COLO829 (cell line): ENCODE measurements at places on chromosomes 4 and X.
A peak's percentile ranks its signal among the peaks of the same experiment; 100 is the strongest.

DNA sequence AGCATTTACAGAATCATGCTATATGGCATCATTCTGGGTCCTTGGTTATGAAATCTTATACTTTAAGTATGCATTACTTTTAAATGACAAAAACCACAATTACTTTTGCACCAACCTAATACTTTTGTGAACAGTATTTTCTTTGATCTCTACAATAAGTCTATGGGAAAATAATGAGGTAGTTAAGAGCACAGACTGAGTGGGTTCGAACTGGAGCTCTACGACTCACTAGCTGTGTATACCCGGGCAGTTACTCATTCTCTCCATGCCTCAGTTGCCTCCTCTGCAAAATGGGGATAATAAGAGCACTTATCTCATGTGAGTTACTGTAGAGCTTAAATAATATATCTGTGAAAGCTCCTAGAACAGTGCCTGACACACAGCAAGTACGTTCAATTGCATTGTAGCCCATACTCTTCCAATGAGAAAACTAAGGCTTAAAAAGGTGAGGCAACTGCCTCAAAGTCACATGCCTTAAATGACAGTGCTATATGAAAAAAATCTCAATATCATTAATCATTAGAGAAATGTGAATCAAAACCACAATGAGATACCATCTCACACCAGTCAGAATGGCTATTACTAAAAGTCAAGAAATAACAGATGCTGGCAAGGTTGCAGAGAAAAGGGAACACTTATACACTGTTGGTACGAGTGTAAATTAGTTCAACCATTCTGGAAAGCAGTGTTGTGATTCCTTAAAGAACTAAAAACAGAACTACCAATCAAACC lies 151.5 kb downstream of the CHIC2 start:
- no peak for DNase-seq

DNA sequence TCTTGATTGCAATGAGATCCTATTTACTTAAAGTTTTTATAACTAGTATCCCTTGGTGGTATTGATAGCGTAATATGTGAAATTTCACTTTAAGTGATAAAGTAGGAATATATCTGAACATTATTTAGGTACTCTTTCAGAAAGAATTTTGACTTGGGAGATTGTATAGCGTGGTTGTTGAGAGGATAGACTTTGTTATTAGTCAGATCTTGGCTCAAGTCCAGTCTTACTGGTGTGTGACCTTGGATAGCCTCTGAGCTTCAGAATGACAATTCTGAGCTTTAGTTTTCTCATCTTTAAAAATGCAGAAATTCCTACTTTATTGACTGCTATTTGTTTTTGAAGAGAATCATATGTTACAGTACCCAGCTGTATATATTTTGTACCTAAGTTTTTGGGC lies 32.6 kb downstream of the DCK start:
- DNase-seq, result peak; percentile 72

DNA sequence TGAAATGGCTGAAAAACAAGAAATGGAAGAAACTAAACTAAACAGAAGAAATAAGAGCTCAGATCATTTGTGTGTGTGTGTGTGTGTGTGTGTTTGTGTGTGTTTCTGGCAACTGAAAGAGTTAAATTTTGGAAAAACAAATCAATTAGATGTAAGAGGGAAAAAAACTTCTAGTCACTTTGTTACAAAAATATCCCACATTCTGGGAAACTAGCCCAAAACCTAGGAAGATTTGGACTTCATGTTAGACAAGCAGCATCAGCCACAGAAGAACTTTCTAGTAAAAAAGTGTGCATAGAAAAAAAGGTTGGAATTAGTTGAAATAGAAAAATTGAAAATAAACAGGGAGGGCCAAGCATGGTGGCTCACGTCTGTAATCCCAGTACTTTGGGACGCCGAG lies 111.6 kb upstream of the PRKG2 start:
- DNase-seq, result no peak

DNA sequence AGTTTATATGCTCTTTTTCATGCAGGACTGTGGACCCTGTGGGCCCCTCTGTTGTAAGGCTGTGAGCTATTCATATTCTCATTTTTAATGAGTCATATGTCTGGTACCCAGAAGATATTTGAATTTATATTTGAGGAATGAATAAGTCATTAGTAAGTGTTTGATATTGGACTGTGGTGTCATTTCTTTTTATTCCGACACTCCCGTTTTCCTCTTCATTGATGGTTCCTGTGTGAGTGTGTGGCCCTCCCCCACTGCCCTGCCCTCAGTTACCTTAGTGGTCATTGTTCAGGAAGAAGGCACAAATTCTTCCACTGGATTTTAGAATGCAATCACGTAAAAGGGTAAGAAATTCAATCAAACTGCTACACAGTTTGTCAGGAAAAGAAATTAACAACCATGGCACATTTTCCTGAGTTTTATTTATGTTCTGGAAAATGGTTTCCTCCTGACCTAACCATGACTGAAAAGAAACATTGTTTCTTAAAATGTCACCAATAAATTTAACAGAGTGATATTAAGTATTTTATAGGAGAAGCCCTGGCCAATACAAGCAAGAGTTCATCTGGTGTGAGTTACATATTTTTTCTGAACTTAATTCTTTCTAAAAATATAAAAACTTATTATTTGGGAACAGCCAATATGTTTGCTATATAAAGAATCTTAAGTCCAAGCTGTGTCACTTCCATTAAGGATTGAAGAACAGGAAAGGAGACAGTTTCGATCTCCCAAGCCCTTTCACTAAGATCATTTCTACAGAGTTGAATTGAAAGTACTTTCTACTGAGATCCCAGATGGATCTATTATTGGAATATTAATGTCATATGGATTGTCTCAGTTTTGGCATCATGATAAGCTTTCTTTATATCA lies 370.5 kb upstream of the ANXA10 start:
- no peak for DNase-seq

DNA sequence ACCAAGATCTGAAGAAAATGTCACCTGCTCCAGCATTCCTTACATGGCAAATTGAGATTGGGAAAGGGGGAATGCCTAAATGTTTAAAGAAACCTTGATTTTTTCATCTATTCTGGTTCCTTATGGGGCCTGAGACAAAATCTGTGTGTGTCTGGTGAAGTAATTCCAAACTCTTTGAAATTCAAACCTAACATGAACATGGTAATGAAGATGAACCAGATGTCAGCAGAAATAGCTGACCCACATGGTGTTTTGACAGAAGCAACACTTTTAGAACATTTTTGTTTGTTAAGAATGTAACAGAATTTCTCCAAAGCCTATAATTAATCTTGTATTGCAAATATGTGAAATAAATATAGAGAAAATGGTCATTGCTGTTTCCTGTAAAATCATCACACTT lies 133.0 kb downstream of the PARM1 start:
- no peak for DNase-seq

- no peak for DNase-seq
These were observed 66.8 kb downstream of the RAPGEF2 start for GRCh38 chr4:159169404-159170302.

DNA sequence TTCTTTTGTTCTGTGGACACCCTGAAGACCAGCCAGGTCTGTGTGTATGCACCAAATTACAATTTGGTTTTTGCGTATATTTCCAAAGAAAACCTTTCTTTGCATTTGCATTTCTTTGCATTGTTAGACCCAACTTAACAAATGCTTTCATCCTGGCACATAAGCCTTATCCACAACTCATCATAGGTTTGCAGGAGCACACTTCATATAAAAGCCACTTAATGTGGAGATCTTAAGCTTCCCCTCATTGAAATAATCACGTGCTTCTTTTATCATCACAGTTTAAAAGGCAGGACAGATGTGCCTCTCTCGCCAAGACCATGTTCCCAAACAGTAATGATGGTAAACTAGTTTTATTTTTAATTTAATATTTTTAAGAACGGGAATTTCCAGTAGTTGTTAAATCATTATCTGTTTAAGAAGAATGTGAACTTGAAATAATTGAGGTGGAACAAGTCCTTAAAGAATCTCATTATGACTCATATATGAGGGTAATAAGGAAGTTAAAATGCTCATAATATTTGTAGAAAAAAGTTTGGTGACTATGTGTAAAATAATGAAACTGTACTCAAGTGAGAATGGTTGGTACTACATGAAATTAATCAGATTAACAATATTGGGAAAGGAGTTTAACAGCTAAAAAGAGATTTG lies 65.5 kb downstream of the GLRA3 start:
- DNase-seq, result no peak

DNA sequence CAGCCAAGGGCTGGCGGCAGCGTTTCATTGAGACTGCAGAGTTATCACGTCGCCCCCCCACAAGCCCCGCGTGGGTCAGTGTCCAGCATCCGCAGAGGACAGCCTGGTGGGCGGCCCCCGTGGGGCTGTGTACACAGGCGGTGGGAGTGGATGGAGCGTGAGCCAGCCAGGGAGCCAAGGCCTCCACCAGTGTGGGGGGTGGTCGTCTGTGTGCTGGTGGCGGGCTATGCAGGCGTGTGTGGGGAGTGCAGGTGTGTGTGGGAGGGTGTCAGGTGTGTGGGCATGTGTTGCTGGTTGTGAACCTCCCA lies 56.5 kb upstream of the NKX1-1 start:
- DNase-seq, result no peak

DNA sequence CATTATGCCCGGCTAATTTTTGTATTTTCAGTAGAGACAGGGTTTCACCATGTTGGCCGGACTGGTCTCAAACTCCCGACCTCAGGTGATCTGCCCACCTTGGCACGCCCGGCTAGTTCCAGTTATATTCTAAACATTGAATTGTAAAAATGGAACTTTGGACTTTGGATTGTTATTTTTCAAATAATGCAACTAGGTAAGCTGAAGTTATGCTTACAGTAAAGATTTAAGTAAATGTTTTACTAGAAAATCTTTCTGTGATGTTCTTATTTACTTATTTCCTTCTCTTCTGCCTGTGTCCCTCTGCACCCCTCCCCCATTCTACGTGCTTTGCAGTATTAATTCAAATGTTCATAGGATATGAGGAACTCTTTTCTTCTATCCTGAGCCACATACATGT lies 26.1 kb downstream of the GK start:
- no peak for DNase-seq

DNA sequence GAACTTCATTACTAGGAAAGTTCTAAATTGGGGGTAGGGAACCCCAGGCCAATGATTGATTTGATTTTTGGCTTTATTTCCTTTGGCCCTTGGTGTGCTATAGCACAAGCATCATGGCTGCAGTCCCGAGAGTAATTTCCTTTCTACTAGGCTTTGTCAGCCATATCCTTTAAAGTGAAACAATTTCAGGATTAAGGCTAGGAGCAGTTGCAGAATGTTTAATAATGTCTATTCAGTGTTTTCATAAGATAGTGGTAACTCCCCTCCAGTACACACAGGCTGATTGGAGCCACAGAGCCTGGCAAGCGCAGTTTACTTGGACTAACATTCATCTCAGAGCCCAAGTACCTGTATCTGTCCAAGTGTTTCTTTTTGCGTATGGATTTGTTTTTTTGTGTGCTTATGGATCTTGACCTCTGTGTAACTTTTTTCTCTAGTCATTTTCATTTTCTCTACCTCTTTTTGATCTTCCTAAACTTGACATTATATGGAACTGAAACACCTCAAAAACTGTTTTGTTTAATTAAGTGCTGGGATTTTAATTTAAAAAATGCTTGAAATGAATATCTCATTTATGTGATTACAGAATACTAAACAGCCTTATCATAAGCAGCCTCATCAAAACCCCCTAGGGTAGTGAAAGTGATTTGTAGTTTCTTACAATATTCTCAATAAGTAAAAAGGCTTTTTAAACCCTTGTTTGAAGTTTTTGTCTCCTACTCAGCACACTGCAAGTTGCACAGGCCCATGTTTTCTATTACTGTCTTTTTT lies 7.5 kb downstream of the STIM2 start:
- no peak for DNase-seq

GRCh38 chr4:139988863-139989765 lies 164.9 kb downstream of the MAML3 start:
- peak; percentile 98 for DNase-seq

DNA sequence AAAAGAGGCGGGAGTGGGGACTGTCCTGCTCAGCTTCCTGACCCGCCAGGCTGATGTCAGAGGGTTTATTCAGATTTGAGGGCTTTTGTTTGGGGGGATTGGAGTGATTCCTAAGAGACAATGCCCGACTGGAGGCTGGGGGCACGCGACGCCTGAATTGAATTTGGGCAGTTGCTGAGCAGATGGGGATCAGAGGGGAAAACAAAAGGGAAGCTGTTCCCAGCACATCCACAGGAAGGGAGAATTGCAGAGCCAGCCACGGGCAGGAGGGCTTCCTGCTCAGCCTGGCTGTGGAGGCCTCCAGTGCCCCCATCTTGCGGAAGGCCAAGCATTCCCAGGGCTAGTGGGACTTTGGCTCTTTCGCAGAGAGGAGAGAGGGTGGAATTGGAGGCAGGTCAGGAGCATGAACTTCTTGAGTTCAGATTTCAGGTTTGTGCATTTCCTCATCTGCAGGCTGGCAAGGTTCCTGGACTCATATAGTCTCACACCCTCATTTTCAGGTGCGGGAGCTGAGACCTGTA lies 162.8 kb downstream of the NHS start:
- no peak for DNase-seq

GRCh38 chrX:132426695-132427281 lies 62.0 kb downstream of the MBNL3 start:
- DNase-seq, result peak; percentile 46

GRCh38 chr4:9920029-9920428 lies 101.3 kb downstream of the SLC2A9 start:
- DNase-seq, result no peak

- no peak for DNase-seq
These were observed 166.7 kb downstream of the SH3KBP1 start for GRCh38 chrX:19720661-19721060.

DNA sequence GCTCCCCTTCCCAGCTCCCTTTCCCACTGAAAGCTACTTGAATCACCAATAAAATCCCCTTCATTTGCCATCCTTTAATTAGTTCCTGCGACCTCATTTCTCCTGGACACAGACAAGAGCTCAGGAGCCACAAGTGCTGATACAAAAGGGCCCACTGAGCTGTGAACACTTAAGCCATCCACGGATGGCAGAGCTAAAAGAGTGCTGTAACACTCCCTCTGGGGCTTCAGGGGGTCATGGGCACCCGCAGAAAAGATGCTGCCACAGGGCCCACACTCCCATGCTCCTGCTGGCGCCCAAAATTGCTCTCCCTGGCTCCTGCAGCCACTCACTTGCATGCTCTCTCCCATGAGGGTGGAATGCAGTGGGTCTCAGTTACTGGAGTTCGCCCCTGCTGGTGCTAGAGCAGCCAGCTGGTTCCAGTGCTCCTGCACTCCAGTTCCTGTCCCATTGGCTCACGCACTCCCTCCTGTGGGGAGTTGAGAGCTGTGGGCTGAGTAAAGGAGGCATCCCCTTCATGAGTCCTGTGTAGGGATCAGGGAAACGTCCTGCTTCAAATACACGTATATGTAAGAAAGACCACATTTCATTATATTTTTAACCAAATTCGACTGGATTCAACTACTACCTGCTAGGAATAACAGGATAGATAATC lies 1291.0 kb downstream of the ARAP2 start:
- no peak for DNase-seq

GRCh38 chr4:92100975-92101374 lies 202.8 kb upstream of the GRID2 start:
- no peak for DNase-seq

GRCh38 chrX:80879143-80879542 lies 69.5 kb upstream of the BRWD3 start:
- no peak for DNase-seq

- DNase-seq, result peak; percentile 87
These were observed 98.3 kb downstream of the DCLK2 start for GRCh38 chr4:150176547-150176946.
